ENCODE measurements at places on chromosomes 7 and 10.

DNA sequence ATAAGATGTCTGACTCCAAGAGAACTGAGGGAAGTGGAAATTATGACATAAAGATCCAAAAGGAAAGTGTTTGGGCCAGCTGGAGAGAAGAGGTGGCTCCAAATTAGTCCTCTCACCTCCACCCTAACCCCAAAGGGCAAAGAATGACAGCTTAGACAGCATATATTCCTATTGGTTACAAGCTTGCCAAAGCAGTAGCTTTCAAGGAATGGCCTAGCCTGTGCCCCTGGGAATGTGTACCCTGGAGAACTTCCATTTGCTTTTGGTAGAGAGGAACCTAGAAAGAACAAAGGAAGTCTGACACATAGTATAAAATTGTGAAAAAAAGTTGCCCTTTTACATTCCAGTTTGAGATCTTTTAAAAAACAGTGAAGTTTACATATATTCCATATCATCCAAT is 11.2 kb upstream of the NRG3 start:
- DNase-seq, result no peak

GRCh38 chr10:120336911-120337540 is 120.0 kb upstream of the PLPP4 start:
- peak; percentile 8 for DNase-seq

DNA sequence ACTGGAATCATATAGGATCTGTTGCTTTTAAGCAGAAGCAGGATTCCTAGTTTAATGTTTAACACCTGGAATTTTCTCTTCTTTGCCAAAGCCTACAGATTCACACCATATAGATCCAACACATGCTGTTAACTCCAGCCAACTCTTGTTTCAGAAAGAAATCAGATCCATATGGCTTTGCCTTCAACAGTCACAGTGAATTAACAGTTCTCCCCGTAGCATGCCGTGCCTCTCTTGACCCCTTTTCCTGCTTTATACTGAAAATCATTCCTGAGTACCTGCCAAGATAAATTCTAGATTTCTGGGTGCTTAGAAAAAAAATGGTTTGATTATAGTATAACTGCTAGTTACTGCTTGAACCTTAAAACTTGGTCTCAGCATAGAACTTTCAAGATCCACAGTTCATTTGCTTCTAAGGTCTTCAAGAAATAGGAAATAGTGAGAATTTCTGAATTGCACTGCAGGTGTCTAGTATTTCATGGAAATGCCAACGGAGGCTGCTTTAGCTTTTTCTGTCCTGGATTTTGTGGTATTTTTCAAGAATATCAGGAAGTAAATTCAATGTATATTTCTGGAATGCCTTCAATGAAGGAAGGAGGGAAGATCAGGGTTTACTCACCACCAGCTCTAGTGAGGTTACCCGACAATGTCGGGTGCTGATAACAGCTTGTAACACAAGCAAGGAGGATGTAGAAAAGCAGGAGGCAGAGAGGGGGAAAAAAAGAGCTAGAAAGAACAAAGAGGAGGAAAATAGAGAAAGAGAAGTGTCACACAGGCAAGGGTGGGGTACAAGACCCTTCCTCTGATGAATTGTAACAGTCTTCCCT is 6.6 kb downstream of the AASS start:
- DNase-seq, result peak; percentile 13

GRCh38 chr10:28367413-28367812 is 64.5 kb upstream of the MPP7 start:
- no peak for DNase-seq

DNA sequence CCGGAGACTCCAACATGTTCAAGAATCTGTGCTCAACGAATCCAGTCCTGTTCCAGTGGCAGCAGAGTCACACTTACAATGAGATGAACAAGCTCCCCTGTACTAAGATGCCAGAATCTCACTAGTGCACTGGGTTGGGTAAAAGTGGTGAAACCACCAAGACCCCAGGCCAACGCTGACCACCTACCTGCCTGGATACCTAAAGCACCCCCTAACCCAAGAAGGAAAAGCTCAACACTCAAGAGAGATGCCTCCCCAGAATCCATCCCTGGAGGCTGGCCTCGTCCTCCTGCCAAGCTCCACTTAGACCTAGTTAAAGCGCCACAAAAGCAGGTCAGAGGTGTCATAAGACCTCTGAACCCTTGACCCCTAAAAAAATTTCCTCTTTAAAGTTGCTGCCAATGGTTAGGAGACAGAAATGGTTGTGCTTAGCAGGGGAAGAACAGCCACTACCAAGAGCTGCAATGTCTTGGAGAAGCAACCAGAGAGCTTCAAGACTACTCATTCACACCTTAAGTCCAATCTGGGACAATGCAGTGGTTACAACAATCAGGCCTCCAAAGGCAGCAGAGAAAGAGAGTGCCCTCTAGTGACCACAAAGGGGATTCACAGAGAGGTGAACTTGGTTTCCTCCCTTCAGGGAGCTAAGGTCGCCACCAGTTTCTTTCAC is 94.6 kb upstream of the MACROH2A2 start:
- DNase-seq, result peak; percentile 53

DNA sequence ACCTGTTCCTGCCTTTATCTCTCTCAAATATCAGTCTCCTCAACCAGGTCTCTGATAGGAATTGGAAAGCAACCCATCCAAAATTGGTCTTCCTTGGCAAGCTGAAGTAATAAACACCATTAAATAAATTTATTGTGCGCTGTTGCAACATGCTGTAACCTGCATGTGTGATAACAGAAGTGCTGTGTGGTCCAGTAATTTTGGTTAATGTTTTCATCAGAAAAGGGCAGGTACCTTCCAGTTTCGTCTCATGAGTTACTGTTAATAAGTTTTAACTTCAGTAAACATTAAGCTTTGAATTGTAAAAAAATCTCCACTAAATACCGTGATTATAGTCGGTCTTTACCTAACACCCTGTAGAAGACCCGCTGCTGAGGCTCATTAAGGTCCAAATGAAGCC is 624.7 kb downstream of the TNS3 start:
- no peak for DNase-seq

GRCh38 chr10:38043516-38043915 is 33.0 kb downstream of the ZNF33A start:
- no peak for DNase-seq

DNA sequence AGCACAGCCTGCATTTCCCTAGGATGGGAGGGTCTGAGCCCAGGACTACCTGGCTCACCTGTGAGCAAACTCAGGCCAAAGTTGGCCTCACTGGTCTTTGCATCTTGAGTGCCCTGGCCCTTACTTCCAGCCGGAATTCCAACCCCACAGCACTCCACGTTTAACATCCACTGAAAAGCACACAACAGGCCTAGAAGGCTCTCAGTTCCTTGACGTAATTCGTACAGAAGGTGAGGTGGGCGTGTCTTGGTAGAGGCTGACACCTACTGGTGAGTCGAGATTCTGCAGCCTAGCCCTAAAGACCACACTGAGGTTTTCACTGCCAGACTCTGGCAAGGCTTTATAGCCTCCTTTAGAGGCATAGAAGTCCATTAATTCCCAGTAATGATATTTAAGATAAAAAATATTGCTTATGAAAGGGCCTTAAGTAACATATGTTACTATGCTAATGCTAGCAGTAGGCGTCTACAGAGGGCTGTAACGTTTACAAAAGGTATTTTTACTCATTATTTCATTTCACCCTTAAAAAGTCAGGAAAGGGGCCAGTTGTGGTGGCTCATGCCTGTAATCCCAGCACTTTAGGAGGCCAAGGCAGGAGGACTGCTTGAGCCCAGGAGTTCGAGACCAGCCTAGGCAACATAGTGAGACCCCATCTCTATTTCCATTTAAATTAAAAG is 95.8 kb downstream of the HIP1 start:
- DNase-seq, result peak; percentile 86

- peak; percentile 26 for DNase-seq
These were observed 20.8 kb downstream of the LAMB4 start for GRCh38 chr7:108109221-108109908.

- DNase-seq, result no peak
These were observed 244.8 kb upstream of the TCERG1L start for GRCh38 chr10:131556061-131556896.

DNA sequence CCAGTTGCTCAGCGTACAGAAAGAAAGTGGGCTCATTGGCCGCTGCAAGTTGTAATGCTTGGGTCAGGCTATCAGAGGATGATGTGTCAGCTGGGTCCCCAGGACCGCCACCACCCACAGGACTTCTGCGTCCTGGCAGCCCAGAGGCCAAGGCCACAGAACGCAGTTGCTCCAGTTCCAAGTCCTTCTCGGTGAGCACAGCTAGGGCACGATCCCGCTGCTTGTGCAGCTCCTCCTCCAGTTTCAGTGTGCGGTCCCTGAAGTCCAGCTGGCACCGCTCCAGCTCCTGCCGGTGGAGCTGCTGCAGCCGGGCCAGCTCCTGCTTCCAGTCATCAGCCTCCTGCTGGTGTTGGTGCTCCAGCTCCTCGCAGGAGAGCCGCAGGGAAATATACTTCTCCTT is 3.0 kb downstream of the GCC1 start:
- no peak for DNase-seq

GRCh38 chr7:133601617-133602016 is 348.7 kb downstream of the EXOC4 start:
- no peak for DNase-seq
